Cerebellar nuclear complex (tissue), 1 donor: ENCODE measurements at places on chromosomes 4 and X.

DNA sequence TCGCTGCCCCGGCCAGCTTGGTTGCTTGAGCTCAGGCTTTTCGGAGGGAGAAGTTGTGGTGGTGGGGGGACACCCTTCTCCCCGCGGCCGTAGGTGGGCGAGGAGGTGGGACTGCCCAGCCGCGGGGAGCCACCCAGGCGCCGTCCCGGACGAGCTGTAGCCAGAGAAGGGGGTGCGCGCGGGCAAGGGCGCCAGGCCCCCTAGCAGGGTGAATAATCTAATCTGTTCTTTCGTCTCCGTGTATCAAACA is 3.1 kb downstream of the MID1IP1 start:
- no peak for DNase-seq

- DNase-seq, result no peak
Measured at GRCh38 chr4:140368686-140369085, 4.8 kb upstream of the SCOC start.

- DNase-seq, result no peak
Measured at GRCh38 chr4:54226404-54227255, 2.5 kb upstream of the PDGFRA start.

DNA sequence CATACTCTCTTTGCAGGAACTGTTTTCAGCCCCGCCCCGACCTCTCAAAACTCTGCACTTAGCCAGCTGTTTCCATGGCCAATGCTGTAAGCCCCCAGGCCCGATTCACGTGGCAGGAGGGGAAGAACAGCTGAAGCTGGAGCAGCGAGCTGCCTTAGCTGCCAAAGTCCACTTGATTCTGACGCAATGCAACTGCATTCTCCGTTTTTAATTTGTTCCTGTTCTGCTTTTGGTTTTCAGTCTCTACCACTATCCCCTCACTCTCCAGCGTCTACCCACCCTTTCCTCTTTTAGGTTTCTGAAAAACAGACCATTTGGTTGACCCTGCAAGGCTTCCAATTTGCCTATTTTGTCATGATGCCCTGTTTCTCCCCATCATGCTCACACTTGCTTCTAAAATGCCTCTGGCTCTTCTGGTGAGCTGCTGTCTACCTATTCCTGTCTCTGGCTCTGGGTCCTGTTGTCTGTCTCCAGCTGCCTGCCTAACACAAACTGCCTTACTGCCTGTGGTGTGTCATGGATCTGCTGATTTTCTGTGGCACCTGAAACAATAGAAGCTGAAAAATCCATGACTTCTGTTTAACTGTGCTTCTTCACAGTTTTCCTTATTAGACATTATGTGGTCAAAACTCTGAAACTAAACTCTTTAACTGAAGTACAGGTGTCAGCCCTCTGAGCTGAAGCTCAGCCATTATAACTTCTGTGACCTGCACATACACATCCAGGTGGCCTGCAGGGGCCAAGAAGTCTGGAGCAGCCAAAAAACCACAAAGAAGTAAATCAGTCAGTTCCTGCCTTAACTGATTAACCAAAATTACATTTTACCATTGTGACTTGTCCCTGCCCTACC is 160.5 kb upstream of the AGTR2 start:
- DNase-seq, result no peak

- no peak for DNase-seq
Measured at GRCh38 chr4:107299646-107300045, 263.5 kb upstream of the DKK2 start.
